Activated CD4-positive, alpha-beta T cell treated with anti-CD3 and anti-CD28 coated beads, Interleukin-2, amount 50 U/mL, for 24 hours (primary cell): ENCODE measurements at places on chromosomes 2 and 18.

GRCh38 chr2:231715988-231716616 is 7.8 kb downstream of the PTMA start:
- DNase-seq: no peak

GRCh38 chr18:28777756-28778155 is 600.8 kb upstream of the CDH2 start:
- no peak for DNase-seq

DNA sequence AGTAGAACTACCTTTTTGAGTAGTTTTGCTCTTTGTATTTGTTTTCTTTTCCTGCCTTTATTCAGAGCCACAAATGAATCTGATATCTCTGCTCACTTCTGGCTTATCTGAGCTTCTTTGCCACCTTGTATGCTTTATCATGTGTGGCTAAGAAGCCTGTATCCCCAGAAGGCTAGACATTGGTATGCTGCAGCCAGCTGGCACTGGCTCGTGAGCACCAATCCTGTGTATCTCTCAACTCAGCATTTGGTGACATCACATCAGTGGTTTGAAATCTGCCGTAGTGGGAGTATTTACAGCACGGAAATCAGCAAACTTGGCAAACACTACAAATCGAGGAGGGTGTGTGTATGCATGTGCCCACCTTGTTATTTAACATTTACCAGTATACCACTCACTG is 183.7 kb upstream of the LHCGR start:
- DNase-seq: no peak

DNA sequence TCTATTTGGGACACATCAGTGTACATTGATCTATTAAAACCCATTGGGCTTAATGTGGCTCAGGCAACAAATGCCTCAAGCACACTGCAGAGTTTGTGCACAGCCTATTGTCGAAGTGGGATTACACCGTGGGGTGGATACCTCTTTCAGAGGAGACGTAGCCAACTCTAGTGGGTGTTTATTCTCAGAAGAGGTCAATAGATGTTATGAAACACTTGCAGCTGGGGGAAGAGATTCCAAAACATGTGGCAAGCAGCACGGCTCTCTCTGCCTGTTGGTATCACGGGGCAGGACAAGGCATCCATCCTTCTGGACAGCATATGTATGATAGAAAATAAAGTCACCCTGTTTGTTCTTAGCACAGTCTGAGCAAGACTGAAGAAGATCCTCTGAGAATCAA is 121.4 kb upstream of the COPS8 start:
- no peak for DNase-seq

DNA sequence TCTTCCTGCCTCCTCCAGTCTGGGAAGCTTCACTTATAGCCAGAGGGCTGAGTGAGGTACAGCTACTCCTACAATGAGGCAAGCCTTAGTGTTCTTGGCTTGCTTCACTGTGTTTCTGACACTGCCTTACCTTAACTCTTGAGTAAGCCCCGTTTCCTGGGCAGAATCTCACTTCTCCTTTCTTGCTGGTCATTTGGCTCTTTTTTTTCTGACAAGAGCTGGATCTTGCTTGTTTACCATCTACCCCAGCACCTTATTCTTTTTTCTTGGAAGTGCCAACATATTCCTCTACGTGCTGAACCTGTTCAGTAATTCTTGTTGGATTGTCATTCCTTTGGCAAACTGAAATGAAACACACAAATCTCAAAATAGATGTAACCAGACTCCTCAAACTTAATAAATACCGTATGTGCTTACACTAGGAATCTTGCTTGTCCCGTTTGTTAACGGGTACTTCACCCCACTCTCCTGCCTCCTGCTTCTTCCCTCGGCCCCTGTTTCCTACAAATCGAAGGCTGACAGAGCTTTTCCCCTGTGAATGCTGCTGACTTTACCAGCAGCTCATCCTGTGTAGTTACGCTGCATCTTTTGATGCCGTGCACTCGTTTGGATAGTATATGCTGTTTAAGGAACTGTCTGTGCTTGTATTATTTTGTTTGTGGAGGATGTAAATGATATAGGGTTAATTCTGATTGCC is 132.2 kb downstream of the FMNL2 start:
- DNase-seq: no peak

- no peak for DNase-seq
These were observed 137.5 kb downstream of the PTGR3 start for GRCh38 chr18:75071484-75071785.

- no peak for DNase-seq
These were observed 63.7 kb upstream of the DNAJC10 start for GRCh38 chr2:182652326-182652725.

- no peak for DNase-seq
These were observed 246.0 kb downstream of the PARD3B start for GRCh38 chr2:204791230-204791629.

- DNase-seq: no peak
These were observed 40.3 kb upstream of the MGAT4A start for GRCh38 chr2:98771264-98771663.

- DNase-seq: no peak
These were observed 56.1 kb downstream of the ASAP2 start for GRCh38 chr2:9262671-9263171.

- DNase-seq: no peak
These were observed 105.6 kb downstream of the ANTXR1 start for GRCh38 chr2:69118609-69119008.

DNA sequence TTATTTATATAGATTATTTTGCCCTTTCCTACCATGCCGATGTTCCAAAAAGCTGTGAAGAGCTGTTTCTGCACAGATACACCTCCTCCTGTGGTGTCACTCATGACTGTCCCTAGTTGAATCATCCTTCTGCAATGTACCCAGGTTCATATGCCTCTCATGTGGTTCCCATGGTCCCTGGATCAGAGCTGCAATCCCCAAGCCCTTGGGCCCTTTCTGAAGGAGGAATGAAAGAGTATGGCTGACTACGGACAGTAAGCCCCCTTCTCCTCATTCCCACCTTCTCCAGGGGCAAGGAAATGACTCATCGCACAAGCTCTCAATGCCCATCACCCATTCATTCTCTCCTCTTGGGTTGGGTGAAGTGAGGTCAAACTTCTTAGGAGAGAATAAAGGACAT is 63.9 kb upstream of the ACVR1 start:
- no peak for DNase-seq

DNA sequence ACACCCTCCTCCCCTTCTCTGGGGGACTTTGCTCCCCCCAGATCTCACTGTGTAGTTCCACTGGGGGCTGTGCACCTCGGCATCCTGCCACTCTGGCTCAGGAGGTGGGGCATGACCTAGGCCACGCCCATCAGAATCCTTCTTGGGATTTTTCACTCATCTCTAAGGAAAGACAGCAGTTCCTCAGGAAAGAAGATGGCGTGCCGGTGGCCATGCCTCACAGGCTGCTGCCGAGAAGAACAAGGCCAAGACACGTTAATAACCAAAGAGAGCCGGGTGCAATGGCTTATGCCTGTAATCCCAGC is 3.2 kb downstream of the NMUR1 start:
- DNase-seq: no peak

- no peak for DNase-seq
These were observed 64.4 kb downstream of the LCLAT1 start for GRCh38 chr2:30511122-30512083.

GRCh38 chr2:198144660-198145059 is 340.3 kb downstream of the PLCL1 start:
- DNase-seq: no peak

DNA sequence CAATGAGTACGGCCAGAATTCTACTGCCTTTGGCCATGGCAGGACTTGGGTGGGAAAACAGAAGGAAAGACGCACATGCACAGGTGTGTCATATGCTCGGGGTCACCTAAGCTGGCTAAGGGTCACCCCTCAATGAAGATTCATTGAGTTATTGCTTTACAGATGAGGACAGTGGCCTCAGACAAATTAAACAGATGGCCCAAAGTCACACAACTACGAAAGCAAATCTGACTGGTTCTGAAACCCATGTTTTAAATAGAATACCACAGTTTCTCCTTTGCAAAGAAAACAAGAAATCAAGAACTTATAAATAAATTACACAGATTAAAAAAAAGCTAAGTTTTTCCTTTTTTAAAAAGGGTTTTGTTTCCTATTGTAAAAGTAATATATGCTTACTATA is 70.5 kb downstream of the ID2 start:
- no peak for DNase-seq

GRCh38 chr18:59881728-59882656 is 17.8 kb upstream of the PMAIP1 start:
- DNase-seq: peak; percentile 11

- DNase-seq: no peak
These were observed 45.6 kb downstream of the DIPK1C start for GRCh38 chr18:74411475-74411874.

DNA sequence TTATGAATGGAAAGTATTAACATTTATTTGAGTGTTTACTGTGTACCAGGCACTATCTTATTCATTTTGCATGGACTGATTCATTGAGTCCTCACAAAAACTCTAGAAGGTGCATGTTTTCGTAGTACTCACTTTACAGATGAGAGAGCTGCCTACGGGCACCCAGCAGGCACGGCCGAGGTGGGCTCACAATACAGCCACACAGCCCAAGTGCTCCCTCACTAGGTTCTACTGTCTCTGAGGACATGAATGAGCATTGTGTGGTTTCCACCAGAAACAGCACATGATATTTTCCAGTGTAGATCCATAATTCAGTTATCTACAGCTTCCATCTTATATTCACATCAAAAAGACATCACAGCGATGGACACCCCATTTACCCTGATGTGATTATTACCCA is 101.4 kb downstream of the FTCDNL1 start:
- DNase-seq: no peak

DNA sequence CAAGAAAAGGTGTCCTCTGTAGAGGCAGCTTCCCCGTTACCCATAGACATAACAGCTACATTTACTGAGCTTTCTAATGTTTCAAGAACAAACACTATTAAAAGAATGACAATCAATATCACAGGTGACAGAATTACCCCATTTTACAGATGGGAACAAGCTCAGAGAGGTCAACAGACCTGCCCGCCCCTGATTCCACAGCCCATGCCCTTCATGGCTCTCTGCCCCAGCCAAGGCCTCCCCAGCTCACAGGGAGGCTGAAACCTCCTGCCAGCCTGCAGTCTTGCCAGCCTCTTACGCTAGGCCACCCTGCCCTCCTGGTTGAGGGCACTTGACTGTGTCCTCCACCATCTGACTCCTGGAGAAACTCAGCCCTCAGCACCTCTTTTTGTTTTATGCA is 19.1 kb upstream of the SLC35F6 start:
- no peak for DNase-seq

DNA sequence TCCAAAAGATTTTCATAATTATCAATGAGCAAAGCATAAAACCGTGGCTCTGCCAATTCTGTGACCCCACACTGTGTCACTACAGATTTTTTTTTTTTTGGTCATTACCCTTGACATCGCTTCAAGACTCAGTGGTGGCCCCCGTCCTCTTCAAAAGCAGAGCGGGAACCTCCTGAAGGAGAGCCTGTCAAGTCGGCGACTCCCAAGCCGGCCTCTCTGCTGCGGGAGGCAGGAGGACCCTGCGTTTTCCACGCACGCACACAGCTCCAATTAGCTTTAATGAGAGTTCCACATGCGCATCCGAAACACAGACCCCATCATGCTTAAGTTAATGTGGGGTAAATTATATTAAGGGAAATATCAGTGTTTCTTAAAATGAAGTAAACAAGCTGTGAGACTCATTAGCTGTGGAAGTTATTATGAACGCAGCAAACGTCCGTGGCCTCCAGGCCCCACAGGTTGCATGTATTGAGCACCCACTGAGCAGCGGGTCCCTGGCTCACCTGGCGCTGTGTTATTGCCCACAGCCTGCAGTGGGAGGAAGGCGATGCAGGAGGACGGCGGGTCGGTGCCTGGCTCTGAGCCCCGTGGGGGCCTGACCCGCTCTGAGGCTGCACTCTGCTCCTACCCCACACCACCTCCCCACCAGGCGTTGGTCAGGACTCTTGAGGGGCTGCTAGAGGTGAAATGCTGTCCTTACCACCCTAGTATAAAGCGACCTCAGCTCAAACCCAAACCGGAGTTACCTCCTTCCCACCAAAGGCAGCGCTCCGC is 181.0 kb upstream of the SALL3 start:
- DNase-seq: no peak

DNA sequence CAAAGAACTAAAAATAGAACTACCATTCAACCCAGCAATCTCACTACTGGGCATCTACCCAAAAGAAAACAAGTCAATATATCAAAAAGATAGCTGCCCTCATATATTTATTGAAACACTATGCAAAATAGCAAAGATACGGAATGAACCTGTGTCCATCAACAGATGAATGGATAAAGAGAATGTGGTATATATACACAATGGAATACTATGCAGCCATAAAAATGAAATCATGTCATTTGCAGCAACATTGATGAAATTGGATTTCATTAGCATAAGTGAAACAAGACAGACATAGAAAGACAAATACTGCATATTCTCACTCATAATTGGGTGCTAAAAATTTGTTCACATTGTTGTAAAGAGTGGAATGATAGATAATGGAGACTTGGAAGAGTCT is 16.2 kb upstream of the LDAH start:
- DNase-seq: no peak

DNA sequence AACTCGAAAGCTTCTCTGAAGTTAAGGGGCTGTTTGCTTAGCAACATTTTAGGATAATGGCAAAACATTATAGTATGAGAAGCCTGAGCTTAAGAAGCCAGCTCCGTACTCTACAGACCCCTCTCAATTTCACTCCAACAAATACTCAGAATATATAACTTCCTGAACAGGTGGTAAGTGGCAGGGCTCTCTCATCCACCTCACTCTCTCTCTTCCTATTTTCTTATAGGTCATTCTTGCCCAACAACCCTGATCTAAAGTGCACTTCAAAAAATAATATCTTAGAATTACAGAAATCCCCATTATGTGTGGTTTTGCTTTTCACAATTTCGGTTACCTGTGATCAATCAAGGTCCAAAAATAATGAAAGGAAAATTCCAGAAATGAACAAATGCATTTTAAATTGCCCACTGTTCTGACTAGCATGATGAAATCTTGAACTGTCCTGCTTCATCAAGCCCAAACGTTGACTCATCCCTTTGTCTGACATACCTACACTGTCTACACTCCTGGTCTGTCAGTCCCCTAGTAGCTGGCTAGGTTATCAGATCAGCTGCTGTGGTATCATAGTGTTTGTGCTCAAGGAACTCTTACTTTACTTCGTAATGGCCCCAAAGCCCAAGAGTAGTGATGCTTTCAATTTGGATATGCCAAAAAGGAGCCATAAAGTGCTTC is 122.8 kb upstream of the COL5A2 start:
- DNase-seq: no peak

- DNase-seq: peak; percentile 86
These were observed at the start of gene E2F6 for GRCh38 chr2:11465485-11466306. Gene E2F6 (minus strand): TSS chr2:11466161. CDS start chr2:11465879, 282 bp downstream.
